ENCODE measurements at places on chromosomes 16 and 17. TPM values are rescaled to one million over a fixed set of nuclear protein-coding genes. Genes with fewer than 3 reads are reported as not detected.

Gene KIF19
- total RNA-seq, result 0.59 TPM

Gene METRNL
- 62.8 TPM for total RNA-seq

Gene LITAFD
- total RNA-seq, result not detected

Gene PPL
- total RNA-seq, result 0.05 TPM

Gene SMYD4
- 15.8 TPM for total RNA-seq

Gene DERL2
- total RNA-seq, result 54.8 TPM

Gene CACNG5
- total RNA-seq, result not detected

Gene TLCD2
- 0.85 TPM for total RNA-seq

Gene TEFM
- 11.4 TPM for total RNA-seq

Gene IRF8
- total RNA-seq, result 43.1 TPM

Gene MMP28
- total RNA-seq, result not detected

Gene LUC7L3
- total RNA-seq, result 120 TPM

Gene PRSS8
- total RNA-seq, result not detected

Gene ASIC2
- total RNA-seq, result not detected

Gene ARL5C
- total RNA-seq, result not detected

Gene DDX42
- total RNA-seq, result 106 TPM

Gene SLC5A10
- not detected for total RNA-seq

Gene CTF1
- total RNA-seq, result 0.22 TPM

Gene ASB16
- total RNA-seq, result not detected

Gene CCL17
- total RNA-seq, result 3.1 TPM

Gene CCL11
- total RNA-seq, result not detected

Gene TPPP3
- total RNA-seq, result not detected

Gene NT5M
- 9.3 TPM for total RNA-seq

Gene SECTM1
- total RNA-seq, result 12.2 TPM

Gene GPR179
- total RNA-seq, result 0.02 TPM

Gene MYCBPAP
- 8.5 TPM for total RNA-seq
